Bronchial epithelial cell (primary cell): ENCODE measurements at places on chromosomes 3 and 15.

GRCh38 chr3:43222590-43222989 lies 63.8 kb upstream of the SNRK start:
- no peak for DNase-seq

GRCh38 chr3:158781191-158781590 lies 20.7 kb upstream of the MFSD1 start:
- no peak for DNase-seq

GRCh38 chr3:29718661-29719065 lies 437.8 kb downstream of the RBMS3 start:
- peak; percentile 78 for DNase-seq

GRCh38 chr15:33055962-33056361 lies 138.6 kb downstream of the FMN1 start:
- no peak for DNase-seq

DNA sequence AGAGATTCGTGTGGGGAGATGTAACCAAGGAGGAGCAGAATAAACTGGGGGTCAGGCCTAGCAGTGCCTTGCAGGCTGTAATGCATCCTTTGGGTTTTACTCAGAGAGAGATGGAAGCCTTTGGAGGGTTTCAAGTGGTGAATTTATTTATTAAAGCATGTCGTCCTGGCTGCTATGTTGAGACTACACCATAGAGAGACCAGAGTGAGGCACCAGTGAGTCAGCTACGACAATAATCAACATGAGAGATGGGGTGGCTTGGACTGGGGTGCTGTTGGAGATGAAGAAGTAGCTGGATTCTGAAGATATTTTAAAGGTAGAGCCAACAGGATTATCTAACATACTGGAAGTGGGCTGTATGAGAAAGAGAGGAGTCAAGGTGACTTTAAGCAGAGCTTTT lies 335.3 kb upstream of the ARHGEF26 start:
- DNase-seq = peak; percentile 8

DNA sequence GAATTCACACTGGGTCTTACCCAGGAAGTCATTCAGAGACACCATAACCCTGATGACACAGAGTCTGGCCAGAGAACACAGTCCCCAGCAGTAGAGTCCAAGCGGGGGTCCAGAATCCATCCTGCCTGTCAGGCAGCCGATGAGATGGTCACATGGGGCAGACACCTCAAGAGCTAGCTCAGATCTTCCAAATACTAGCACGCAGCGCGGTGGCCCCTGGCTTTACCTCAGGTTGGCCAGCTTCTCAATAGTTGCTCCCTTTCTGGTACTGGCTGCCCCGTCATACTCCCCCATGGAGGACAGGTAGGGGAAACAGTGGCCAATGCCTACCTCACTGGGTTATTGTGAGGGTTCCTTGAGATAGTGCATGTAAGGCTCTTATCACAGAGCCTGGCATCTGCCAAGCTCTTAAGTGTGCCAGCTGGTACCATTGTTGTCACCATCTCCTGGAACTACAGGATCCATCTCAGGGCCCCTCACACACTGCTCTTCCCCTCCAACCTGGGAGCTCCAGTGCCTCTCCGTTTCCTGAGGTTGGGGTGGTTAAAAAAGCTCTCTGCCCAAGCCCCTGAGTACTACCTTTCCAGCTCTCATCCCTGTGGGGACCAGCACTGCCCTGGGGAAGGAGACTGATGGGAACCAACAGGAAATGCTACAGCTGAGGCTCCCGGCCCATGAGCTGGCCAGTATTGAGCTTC lies 3.5 kb upstream of the SLC28A1 start:
- DNase-seq = no peak

DNA sequence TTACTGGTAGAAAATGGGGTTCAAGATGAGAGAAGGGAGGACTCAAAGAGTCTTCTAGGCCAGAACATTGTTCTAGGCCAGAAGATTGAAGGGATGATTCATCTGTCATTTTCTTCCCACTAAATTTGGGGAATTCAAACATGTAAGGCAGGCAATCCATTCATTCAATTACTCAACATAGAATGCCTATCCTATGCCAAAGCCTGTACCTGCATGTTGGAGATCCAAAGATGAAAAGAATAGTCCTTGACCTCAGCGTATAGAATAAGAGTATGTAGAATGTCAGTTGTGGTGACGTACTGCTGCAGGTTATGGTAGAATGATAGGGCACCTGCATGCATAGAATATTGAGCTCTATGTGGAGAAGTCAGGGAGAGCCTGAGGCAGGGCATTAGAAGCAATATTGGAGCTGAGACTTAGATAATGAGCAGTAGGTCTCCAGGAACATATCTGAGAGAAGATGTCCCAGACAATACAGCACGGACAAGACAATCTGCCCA lies 49.7 kb downstream of the STAC start:
- peak; percentile 22 for DNase-seq
